RKO (cell line): ENCODE measurements at places on chromosomes 6 and 20.

GRCh38 chr20:34989670-34990069 lies 34.0 kb downstream of the MYH7B start:
- no peak for DNase-seq

- no peak for DNase-seq
Measured at GRCh38 chr6:125797120-125797885, 6.5 kb downstream of the NCOA7 start.

- DNase-seq, result peak; percentile 58
Measured at GRCh38 chr20:46087161-46087560, 2.6 kb downstream of the NCOA5 start.

DNA sequence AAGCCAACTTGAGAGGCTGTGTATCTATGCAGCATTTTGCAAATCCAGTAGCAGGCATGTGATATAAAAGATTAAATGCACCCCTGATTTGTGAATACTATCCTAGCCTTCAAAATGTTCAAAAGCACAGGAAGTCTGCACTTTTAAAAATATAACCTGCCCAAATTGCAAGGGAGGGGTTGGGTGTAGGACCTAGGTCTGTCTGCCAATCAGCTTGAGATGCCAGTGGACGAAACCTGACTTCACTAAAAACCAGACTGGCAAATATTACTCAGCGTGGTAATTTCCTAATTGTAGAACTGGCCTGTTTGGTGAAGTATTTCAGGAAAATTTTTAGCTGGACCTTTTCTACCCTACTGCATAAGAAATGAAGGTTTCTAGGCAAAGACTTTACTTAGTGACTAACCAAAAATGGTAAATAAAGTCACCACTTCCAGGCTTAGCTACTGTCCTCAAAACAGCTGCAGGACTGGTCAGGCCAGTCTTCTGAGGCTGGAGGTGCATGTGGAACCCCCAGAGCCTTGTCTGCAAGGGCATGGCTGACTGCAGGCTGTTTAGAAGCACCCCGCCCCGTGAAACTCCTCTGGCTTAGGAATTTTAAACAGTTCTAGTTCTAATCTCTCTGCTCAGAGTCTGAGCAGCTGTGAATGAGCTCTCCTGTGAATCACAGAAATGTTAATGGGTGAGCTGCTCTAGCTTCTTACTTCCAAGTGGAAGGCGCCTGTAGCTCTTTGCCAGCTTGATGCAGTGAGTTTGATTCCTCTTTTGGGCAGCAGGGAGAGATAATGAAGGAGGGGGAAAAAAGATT lies 104.4 kb upstream of the ESR1 start:
- no peak for DNase-seq

GRCh38 chr6:75613056-75613501 lies 11.4 kb downstream of the SENP6 start:
- no peak for DNase-seq

- DNase-seq, result no peak
Measured at GRCh38 chr6:52136934-52137467, 49.2 kb upstream of the IL17A start.

DNA sequence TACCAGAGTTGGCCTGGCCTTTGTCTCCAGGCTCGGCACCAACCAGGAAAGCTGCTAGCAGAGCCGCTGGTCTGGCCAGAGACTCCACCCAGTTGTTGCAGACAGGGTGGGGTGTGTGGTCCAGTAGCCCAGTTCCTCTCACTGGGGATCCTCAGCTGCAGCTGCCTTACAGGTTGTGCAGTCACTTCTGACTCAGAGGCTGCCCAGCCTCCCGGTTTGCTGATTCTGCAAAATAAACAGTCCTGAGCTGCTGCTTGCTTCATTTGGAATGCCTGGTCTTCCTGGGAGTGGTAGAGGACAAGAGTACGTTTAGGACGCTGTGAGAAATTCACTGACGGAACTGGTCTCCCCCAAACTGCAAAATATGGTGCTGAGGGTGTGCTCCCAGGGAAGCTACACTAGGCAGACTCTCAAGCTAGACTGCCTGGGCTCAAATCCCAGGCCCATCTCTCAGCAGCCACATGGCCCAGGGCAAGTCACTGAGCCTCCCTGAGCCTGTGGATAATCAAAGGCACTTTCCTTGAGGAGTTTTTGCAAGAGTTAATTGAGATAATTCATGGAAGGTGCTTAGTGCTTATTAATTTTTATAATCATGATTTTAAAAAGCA lies 246.1 kb downstream of the TFAP2C start:
- DNase-seq, result peak; percentile 64

- DNase-seq, result no peak
Measured at GRCh38 chr6:15802466-15802865, 139.6 kb upstream of the DTNBP1 start.

DNA sequence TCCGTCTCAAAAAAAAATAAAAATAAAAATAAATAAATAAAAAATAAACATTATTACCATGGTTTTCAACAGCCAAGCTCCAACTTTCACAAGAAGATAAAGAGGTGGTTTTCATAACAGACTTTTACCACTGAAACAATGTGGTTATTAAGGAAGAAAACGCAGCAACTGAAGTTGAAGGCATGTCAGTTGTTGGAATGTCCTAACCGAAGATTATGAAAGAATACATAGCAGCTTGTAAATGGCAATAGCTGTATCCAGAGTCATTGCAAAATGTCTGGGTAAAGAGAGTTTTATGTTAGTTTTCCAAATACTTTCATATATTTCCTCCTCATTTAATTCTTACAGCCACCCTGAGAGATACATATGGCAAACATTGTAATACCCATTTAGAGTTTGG lies 161.6 kb upstream of the MARCKS start:
- no peak for DNase-seq

DNA sequence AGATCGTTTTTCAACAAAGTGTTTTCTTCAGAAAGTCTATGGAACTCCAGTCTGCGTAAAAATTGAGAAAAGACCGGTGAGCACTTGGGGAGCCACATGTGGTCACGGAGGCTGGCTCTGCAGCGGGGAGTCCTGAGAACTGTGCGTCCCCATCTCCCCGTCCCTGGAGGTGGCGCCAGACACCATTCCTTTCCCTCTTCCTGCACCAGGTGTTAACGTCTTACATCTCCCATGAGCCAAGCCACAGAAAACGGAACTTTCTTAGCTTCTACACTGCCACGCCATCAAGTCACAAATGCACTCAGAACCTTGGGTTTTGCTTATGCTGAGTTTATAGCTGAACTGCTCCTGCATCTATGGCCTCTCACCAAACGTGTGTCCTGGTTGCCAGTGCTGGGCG lies 62.6 kb downstream of the GINS1 start:
- peak; percentile 28 for DNase-seq

DNA sequence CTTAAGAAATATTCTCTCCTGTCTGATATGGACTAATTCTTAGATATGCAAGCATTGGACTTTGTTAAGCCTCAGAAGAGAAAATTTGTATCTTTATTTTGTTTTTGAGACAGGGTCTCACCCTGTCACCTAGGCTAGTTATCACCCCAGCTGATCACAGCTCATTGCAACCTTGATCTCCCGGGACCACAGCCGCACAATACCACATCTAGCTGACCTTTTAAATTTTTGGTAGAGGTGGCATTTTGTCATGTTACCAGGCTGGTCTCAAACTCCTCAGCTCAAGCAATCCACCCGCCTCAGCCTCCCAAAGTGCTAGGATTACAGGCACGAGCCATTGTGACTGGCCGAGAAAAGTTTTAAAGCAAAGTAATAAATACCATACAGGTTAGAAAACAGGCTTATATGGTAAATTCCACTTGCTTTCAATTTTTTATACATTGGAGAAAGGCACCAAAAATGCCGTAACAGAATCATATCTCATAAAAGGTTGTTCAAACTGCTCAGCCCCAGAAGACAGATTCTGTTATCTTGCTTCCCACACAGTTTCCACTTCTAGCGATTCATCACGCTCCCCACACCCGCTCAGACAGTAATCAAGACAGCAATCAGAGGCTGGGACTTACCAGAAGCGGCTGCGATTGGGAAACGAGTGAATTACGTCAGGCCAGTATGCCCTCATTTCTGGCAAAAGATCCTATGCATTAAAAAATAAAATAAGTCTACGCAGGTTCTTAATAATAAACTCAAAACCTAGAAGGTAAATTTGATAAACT lies 13.8 kb downstream of the RNASET2 start:
- no peak for DNase-seq

- no peak for DNase-seq
Measured at GRCh38 chr6:71589254-71589653, 297.1 kb upstream of the RIMS1 start.

GRCh38 chr20:14235355-14235754 lies 102.1 kb downstream of the FLRT3 start:
- DNase-seq, result peak; percentile 10

DNA sequence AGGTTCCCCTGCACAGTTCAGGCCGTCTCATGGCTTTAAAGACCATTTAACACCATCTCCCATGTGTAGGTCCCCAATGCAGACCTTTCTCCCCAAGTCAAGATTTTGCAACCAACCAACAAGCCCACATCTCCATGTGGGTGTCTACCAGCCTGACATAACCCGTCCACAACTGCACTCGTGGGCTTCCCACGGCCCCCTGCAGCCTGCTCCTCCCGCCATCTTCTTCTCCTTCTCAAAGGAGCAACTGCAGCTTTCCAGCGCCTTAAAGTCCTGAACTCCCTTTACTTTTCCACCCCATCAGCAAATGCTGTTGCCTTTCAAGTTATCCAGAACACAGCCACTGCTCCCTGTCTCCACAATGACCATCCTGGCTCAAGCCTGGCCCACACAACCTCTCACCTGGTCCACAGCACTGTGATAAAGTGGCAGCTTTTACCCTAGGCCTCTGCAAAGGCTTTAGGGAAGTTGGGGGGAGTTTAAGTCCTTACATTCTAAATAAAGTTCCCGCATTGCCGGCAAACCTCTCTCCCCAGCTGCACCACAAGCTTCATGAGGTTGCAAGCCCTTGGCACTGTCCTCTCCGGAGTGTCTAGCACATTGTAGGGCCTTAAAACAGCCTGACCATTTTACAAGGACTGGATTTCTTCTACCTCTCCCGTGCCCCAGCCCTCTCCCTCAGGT lies 140.5 kb downstream of the PREX1 start:
- no peak for DNase-seq

DNA sequence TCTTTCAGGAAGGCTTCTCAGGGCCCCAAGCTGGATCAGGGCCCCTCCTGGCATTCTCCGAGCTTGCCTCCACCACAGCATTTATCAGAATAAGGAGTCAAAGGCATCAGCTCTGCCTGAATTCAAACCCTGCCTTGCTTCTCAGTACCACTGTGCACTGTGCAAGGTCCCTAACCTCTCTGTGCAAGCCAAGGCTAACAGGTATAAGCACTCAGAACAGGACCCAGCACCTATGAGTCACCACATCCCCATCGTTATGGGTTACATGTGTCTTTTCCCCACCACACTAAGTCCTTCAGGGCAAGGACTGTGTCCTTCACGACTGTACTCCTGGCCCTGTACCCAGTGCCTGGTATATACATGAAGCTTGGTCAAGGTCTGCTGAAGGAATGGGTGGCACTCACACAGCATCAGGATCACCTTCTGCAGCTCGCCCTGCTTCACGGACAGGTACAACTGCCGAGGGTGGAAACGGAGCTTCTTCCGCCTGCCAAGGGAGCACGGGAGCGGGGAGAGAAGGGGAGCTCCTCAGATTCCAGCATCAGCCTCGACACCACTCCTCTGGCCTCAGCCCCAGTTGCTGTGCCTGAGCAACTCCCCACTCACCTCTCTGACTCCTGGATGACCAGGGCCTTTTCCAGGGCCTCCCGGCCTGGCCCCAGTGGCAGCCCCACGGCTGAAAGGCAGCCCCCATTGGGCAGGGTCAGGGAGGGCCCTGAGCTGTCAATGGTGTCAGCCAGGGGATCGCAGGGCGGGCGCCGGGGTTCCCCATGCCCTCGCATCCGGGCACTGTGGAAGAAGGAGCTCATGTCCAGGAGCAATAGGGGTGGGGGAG lies 8.6 kb upstream of the SLC44A4 start:
- DNase-seq, result no peak

- no peak for DNase-seq
Measured at GRCh38 chr6:4703382-4703781, 72.8 kb upstream of the CDYL start.

GRCh38 chr20:38791940-38792339 lies 13.6 kb upstream of the PPP1R16B start:
- DNase-seq, result no peak

DNA sequence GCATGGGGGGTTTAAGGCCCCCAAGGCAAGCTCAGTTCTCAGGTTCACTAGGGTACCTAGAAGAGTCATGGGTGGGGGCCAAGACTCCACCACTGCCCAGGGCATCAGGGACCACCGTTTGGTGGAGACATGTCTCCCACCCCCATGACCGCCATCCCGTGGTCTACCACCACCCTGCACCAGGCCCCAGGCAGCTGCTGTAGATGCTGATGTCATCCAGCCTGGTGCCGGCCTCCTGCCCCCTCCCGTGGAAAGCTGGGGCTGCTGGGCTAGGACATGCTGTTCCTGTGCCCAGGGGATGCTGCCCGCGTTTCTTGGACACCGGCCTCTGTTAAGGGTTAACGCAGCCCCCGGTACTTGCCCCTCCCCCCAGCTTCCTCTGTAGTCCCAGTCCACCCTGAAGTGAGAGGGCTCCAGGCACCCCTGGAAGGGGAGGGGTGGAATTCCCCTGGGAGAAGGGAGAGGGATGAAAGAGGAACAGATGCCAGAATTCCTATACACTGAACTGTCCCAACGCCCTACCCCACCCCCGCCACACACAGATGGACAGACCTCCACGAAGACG lies 587 bp downstream of the IP6K3 start:
- DNase-seq, result no peak

GRCh38 chr6:40348591-40348990 lies 238.6 kb downstream of the LRFN2 start:
- DNase-seq, result no peak
